ENCODE measurements at places on chromosomes 6 and 20. TPM values are rescaled to one million over a fixed set of nuclear protein-coding genes. Genes with fewer than 3 reads are reported as not detected.

DNA sequence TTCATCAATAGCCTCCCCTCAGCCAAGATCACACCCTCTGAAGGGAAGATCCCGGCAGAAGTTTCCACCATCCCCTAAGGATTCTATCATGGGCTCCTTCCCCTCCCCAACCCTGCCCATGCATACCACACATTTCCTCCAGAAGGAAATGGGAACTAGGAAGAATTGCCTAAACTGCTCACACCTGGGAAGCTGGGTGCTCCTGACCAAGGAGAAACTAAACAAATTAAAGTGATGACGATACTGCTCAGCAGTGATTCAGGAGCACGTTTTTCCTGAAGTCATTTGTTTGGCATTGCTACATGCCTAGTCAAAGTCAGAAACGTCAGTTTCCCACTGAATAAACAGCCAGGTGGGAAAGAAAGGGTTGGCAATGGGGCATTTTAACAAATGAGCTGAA is 136.1 kb upstream of the CDYL start:
- no peaks in the 10 kb centered on the region for H3K36me3 ChIP-seq
- no peak for DNase-seq
- no peaks in the 10 kb centered on the region for H3K4me1 ChIP-seq
- H3K27me3 ChIP-seq, result peaks cover 65% of the 10 kb centered on the region
- no peak overlapping the region for H3K27ac ChIP-seq
- H3K4me3 ChIP-seq, result no peak overlapping the region

- H3K27me3 ChIP-seq, result no peaks in the 10 kb centered on the region
- no peaks in the 10 kb centered on the region for H3K36me3 ChIP-seq
- DNase-seq, result no peak
- H3K4me3 ChIP-seq, result no peak overlapping the region
- H3K4me1 ChIP-seq, result peaks cover 2% of the 10 kb centered on the region
Measured at GRCh38 chr6:117494694-117495318, 12.3 kb downstream of the DCBLD1 start.

DNA sequence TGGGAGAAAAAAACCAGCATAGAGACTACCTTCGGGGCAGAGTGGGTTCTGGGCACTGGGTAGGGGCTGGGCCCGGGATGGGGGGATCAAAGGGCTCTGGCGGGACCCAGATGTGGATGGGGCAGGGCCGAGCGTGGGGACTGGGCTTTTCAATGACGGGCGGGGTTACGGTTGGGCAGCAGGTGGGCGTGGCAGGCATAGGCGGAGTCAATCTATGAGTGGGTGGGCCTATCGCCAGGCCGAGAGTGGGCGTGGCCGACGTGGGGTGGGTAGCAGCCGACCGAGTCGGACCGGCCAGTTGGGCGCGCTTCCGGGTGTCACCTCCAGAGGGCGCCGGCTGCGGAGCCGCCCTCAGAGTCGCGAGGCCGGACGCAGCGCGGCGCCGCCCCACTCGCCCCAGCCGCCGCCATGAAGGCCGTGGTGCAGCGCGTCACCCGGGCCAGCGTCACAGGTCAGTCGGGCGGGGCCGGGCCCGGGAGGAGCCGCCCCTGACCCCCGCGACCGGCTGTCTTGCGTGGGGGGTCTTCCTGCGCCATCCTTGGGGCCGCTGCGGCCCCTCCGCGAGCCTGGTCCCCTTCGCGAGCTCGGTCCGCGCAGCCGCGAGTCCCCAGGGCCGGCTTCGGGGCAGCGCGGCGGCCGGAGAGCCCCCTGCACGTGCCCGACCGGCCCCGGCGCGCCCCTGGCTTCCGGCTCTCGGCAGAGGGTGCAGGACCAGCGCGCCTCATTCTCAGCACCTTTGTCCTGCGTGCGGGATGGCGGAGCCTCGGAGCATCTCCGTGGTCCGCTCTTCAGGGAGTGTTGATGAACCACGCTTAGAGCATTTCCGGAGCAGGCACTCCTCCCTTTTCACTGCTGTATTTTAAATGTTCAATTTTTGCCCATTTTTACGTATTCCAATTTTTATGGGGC is at the start of gene DTD1:
Gene DTD1 (plus strand): TSS at position 390 of the 909 bp plus-strand sequence. CDS start 19 bp downstream, at position 409.
- H3K27ac ChIP-seq, result peak within 1 kb of the TSS; percentile 89
- peak; percentile 73 for DNase-seq
- peaks cover 12% of the 10 kb centered on the region for H3K27me3 ChIP-seq
- peak within 1 kb of the TSS; percentile 96 for H3K4me3 ChIP-seq
- H3K4me1 ChIP-seq, result peaks cover 24% of the 10 kb centered on the region
- peaks cover 8% of the 10 kb centered on the region for H3K36me3 ChIP-seq

GRCh38 chr6:67689329-67689728 is 945.8 kb upstream of the ADGRB3 start:
- no peak overlapping the region for H3K4me3 ChIP-seq
- no peaks in the 10 kb centered on the region for H3K4me1 ChIP-seq
- H3K27me3 ChIP-seq, result no peaks in the 10 kb centered on the region
- no peak overlapping the region for H3K27ac ChIP-seq
- DNase-seq, result no peak
- H3K36me3 ChIP-seq, result no peaks in the 10 kb centered on the region

DNA sequence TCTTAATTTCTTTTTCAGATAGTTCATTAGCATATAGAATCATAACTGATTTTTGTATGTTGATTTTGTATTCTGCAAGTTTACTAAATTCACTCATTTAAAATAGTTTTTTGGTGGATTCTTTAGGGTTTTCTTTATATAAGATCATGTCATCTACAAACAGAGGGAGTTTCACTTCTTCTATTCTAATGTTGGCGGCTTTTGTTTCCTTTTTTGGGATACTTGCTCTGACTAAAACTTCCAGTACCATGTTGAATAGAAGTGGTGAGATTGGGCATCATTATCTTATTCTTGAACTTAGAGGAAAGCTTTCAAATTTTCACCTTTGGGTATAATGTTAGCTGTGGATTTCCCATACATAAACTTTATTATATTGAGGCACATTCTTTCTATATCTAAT is 296.9 kb downstream of the BCKDHB start:
- H3K27ac ChIP-seq, result no peak overlapping the region
- no peak for DNase-seq
- no peaks in the 10 kb centered on the region for H3K27me3 ChIP-seq

DNA sequence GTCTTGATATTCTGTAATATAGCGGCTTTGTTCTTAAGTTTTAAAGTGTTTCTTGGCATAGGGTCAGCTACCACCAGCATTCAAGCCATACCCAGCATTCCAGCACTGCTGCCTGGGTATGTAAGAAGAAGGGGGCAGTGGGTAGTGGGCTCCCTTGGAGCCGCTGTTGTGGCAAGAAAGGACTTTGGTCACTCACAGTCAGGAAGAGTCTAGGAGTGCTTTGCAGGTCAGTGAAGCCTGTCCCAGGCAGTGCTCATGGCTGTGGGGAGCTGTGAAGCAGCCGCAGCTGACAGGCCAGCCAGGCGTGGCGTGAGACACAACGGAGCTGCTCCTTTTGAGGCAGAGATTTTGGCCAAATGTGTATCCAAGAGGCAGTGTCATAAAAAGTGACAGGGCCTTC is 512.0 kb downstream of the CDKAL1 start:
- peaks cover 13% of the 10 kb centered on the region for H3K4me1 ChIP-seq
- no peak overlapping the region for H3K4me3 ChIP-seq
- peaks cover 4% of the 10 kb centered on the region for H3K36me3 ChIP-seq
- no peak overlapping the region for H3K27ac ChIP-seq
- DNase-seq, result no peak
- H3K27me3 ChIP-seq, result no peaks in the 10 kb centered on the region

DNA sequence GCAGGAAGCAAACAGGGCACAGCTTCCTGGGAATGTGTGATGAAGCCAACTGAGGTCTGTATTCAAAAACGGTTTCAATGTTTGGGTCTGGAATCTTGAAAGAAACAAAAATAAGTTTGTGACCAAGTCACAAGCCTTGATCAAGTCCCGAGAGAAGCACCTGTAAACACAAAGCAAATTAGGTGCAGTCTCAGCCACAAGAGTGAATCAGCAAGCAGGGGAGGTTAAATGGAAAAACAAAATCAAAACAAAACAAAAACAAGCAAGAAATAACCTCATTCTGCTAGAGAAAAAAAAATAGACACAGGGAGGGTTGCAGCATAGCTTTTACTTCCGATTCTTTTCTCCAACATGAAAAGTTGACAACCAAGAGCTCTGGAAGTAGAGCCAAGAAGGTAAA is 201.7 kb downstream of the CLIC5 start:
- no peaks in the 10 kb centered on the region for H3K36me3 ChIP-seq
- no peak overlapping the region for H3K4me3 ChIP-seq
- no peak for DNase-seq
- peaks cover 8% of the 10 kb centered on the region for H3K27me3 ChIP-seq

- H3K27ac ChIP-seq, result no peak overlapping the region
- no peaks in the 10 kb centered on the region for H3K36me3 ChIP-seq
- no peaks in the 10 kb centered on the region for H3K4me1 ChIP-seq
- no peak for DNase-seq
Measured at GRCh38 chr6:150275489-150275888, 93.3 kb upstream of the IYD start.

- no peak for DNase-seq
- no peaks in the 10 kb centered on the region for H3K4me1 ChIP-seq
- H3K4me3 ChIP-seq, result no peak overlapping the region
- H3K36me3 ChIP-seq, result no peaks in the 10 kb centered on the region
- H3K27me3 ChIP-seq, result peaks cover 38% of the 10 kb centered on the region
- H3K27ac ChIP-seq, result no peak overlapping the region
Measured at GRCh38 chr6:1024587-1024986, 287.3 kb upstream of the FOXQ1 start.

DNA sequence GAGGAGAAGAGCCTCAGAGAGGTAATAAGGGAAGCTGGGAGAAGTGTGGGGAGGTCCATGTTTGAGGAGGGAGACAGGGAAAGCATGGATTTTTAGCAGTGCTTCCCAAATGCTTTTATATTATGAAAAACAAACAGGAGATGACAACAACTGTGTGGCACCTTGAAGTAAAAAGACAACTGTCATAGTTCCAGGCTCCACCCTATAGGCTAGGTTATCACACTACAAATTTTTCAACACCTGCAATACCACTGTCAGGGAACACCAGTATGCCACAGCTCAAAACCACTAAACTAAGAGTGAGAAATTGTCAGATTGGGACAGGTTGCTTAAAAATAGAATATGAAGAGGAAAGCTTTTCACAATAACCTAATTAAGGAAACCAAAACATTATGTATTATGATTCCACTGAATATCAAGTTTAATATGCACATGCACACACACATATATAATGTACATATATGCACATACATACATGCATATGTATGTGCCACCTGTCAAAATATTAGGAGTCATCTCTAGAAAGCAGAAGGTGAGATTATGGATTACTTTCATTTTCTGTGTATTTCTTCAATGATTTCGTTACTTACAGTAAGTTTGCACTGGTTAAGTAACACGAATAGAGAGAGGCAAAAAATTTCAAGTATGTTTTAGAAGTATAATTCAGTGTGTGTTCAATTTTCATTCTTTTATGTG is 261.2 kb downstream of the PTPRK start:
- no peak for DNase-seq
- H3K4me1 ChIP-seq, result peaks cover 17% of the 10 kb centered on the region
- no peaks in the 10 kb centered on the region for H3K27me3 ChIP-seq
- H3K4me3 ChIP-seq, result peak overlapping the region; percentile 84
- peak overlapping the region; percentile 92 for H3K27ac ChIP-seq

GRCh38 chr6:133551847-133552341 is 310.7 kb downstream of the EYA4 start:
- H3K27me3 ChIP-seq, result peaks cover 19% of the 10 kb centered on the region
- H3K36me3 ChIP-seq, result no peaks in the 10 kb centered on the region
- H3K27ac ChIP-seq, result no peak overlapping the region
- no peak overlapping the region for H3K4me3 ChIP-seq
- peaks cover 2% of the 10 kb centered on the region for H3K4me1 ChIP-seq

DNA sequence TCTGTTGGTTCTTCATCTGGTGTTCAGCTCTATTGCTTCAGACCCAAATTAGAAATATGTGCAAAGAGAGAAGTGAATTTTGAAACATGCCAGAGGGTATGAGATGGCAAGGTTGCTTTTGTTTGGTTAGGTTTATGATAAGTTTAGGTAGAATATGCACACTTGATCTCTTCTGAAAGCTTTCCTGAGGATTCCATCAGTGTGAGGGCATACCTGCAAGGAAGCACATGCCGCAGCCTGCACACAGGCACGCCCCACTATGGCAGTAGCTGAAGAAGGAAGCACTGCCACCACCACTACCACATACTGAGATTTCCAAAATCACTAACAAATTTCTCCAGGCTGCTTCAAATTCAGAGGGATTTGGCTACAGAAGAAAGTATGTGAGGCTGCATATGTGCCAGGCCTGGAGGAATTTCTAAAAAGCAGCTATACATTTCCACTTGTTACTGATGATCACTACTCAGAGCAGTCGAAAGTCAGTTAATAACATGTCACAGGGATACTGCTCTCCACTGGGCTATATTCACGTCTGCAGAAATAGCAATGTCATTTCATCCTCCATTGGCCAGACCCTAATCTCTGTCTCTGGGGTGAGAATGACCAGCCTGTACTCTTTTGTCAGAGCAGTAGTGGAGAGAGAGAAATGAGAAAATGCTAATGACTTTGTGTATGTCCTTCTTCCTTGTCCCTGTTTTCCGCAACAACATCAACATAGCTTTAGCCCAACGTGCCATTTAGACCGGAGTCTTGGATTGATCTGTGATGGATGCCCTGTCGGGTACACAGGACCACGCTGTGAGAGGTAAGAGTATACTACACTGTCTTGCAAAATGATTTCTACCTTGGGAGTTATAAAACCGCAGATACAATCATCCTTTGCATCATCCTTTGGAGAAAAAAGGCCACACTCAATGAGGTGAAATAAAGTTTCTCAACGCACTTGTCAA is 396.7 kb downstream of the LAMA2 start:
- no peaks in the 10 kb centered on the region for H3K36me3 ChIP-seq
- DNase-seq, result no peak
- peak overlapping the region; percentile 39 for H3K4me3 ChIP-seq
- H3K27ac ChIP-seq, result peak overlapping the region; percentile 89
- H3K27me3 ChIP-seq, result no peaks in the 10 kb centered on the region

DNA sequence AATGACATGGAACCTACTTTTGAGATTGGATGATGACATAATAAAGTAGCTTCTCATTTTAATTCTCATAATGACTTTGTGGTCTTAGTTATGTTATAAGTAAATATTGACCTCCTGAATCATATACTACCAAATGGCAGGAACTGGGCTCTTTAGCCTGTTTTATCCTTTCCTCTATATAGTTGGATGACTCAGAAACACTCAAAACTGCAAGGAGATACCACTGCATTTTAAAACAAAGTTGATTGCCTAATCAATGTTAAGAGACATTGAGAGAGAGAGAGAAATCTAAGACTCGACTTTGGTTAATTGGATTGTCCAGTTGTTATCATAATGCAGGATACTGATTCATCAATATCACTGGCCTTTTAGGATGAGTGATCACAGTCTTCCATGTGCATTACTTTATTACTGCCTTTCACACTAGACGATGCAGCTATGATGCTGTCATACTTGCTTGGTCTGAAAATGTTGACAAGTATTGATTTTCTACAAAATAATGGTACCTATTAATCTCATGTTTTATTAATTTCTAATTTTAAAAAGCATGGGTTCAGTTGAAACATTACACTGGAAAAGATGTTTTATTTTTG is 320.0 kb downstream of the NKAIN2 start:
- no peaks in the 10 kb centered on the region for H3K27me3 ChIP-seq
- H3K27ac ChIP-seq, result no peak overlapping the region
- no peaks in the 10 kb centered on the region for H3K4me1 ChIP-seq
- DNase-seq, result no peak

GRCh38 chr6:128694303-128695009 is 174.1 kb upstream of the PTPRK start:
- H3K4me3 ChIP-seq, result no peak overlapping the region
- H3K36me3 ChIP-seq, result no peaks in the 10 kb centered on the region
- H3K27ac ChIP-seq, result no peak overlapping the region
- peaks cover 3% of the 10 kb centered on the region for H3K4me1 ChIP-seq
- DNase-seq, result no peak

The FAM83D gene
- total RNA-seq, result 2.1 TPM

The HSPA1L gene
- total RNA-seq, result 3.5 TPM

The PTCRA gene
- total RNA-seq, result 1.8 TPM

The PAX1 gene
- not detected for total RNA-seq

All from T-helper 17 cell (primary cell).